ENCODE measurements at places on chromosomes 4 and X.

DNA sequence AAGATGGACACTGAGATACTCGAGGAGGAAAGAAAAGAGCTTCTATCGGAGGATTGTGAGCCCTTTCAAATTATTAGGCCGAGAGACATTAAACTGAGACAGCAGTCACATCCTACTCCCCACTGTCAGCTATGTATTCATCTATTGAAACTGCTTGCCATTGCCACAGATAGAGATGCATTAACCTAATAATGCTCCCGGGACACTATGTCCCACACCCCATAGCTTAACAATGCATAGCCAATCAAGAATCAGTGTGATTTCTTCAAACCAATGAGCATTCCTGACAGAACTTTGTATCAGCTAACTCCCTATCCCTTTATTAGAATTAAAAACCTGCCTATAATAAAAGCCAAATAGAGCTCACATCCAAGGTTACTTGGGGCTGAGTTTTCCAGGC, 118.1 kb upstream of the NEIL3 start:
- no peak for DNase-seq

DNA sequence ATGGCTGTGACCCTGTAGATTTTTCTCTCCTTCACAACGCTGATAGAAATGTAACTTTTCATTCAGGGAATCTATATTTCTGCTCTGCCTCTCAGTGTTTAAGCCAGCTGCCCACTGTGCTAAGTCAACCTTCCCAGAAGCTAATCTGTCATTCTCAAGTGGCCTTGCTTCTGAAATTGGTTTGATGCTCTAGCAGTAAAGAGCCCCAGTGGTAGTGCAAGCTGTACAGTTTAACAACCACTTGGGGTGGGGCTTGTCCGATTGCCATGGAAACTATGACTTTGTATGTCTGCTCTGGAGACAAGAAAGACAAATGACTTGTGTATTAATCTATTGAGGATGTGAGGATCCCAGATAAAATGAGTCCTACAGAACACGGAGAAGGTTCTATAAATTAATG, 620.9 kb upstream of the GALNT7 start:
- no peak for DNase-seq

DNA sequence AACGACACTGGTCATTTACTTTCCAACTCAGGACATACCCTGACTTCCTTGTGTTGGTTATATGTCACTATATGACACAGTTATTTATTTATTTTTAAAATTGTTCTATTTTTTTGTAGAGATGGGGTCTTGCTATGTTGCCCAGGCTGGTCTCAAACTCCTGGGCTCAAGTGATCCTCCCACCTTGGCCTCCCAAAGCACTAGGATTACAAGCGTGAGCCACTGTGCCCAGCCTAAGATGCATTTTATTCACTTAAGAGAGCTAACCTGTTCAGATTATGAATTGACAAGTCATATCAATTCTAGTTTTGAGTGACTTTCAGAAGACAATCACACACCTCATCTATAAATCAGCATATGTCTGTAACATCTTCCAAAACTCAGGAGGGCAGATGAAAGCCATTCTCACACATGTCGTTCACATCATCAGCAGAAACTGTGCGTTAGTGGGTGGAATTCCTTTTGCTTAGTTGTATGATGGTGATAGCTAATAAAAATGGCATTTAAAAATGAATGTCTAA, 9.4 kb upstream of the RHOH start:
- no peak for DNase-seq

DNA sequence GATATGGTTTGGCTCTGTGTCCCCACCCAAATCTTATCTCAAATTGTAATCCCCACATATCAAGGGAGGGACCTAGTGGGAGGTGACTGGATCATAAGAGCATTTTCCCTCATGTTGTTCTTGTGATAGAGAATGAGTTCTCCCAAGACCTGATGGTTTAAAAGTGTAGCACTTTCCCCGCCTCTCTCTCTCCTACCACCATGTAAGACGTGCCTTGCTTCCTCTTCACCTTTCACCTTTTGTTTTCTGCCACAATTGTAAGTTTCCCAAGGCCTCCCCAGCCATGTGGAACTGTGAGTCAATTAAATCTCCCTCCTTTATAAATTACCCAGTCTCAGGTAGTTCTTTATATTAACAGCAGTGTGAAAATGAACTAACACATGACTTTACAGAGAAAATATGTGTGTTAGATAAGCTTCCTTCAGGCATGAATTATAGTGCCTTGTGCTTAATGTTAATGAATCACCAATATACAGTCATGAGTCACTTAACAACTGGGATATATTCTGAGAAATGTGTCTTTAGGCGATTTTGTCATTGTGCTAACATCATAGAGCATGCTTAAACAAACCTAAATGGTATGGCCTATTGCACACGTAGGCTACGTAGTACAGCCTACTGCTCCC, 37.9 kb downstream of the PDGFC start:
- DNase-seq: no peak

DNA sequence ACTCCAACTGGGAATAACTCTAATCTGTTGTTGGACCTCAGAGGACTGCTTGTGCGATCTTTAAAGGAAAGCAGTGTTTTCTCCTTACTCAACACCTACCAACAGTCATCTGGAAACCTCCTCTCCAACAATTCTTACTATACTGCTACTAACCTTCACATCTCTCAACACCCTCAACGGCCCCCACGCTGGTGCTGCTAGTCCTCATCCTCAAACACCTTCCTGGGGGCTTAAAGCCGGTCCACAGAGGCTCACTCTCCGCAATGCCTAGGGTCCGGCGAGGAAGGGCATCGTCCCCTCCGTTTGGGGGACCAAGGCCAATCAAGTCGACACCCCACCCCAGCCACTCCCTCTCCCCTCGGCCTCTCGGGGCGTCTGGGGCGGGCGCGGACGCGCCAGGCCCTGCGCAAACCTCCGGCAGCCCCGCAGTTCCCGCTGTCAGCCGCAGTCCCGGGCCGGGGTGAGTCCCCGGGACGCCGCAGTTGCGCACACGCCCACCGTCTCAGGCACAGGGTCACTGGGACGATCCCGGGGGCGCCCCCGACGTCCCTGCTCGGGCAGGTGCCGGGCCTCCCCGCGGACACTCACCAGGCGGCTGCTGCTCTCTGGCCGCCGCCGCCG, 418 bp downstream of the TAB3 start:
- no peak for DNase-seq

DNA sequence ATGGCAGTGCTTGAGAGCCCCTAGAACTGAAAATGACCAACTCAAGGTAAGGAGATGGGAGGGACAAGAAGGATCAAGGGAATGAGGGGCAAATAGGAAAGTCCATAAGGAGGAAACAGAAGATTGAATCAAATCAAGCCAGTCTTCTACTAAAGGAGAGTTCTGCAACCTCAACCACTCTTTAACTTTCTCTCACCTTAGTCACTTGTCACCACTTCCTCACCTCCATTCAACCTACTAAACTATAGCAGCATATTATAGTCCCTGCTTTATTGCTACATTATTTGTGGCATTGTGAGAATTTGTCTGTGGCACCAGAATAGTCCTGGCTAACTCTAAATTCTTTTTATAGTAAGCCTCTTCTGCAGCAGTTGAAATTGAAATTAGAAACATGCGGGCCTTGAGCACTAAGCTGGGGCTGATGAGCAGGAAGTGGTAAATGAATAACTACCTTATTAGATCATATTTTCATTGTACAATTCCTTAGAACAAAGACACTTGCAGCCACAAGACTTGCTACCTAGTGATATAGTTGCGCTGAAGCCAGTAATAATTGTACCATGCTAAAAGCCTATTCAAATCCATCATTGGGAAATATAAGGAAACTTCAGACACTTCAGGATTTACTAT, 336.9 kb downstream of the ZNF674 start:
- no peak for DNase-seq

GRCh38 chrX:153471663-153472280, 1.4 kb upstream of the HAUS7 start:
- no peak for DNase-seq

GRCh38 chrX:64206556-64207162, 1.2 kb upstream of the AMER1 start:
- no peak for DNase-seq

- no peak for DNase-seq
These were observed 1.9 kb downstream of the LGI2 start for GRCh38 chr4:25028851-25029250.

DNA sequence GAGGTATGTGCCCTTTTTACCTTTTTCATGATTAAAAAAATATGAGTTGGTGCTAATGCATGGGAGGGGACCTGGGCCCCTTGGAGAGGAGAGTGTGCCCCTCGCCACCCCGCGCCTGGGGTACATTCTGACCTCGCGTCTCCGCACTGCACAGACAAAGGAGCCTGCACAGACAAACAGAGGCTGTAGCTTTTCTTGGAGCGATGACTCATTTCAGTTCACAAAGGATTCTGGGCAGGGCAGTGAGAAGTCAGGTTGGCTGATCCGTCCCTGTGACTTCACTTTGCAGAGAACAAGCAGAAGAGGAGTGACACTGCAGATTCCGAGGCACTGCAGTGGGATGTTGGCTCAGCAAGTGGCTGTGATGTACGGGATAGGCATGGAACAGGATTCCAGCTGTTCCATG, 82.9 kb downstream of the STOX2 start:
- no peak for DNase-seq

DNA sequence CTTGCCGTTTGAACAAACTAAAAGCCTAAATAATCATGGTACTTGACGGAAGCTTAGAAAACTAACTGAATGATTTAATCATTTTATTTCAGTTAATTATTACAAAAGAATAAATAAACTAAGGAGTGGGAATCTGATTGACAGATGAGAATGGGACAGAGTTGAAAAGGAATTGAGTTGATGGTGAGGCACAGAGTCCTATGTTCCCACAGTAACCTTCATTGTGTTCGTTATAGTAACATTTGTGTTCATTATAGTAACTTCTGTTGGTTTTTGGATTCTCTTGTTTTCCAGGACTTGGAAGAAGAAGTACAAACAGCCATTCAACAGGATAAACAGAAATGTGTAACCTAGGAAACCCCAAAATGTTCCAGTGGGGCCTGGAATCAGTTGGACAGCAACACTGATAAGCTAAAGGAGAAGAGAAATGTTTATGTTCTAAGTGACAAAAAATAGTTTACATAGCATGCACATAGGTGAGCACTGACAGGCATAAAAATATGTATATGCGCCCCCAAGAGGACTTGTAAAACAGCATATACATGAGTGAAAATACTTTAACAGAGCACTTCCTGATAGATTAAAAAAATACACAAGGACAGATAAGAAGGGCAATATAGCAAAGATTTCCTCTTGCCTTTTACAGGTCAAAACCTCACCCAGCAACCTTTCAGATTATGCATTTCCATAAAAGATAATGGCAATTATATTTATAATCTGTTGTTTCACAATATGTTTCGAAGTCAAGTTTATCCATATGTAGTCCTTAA, 218.6 kb upstream of the HTR2C start:
- DNase-seq: no peak

GRCh38 chr4:13261486-13262257, 222.5 kb downstream of the RAB28 start:
- DNase-seq: no peak

- DNase-seq: no peak
These were observed 66.7 kb upstream of the MTNR1A start for GRCh38 chr4:186621959-186622553.

GRCh38 chr4:172809319-172809718, 359.3 kb upstream of the GALNT7 start:
- no peak for DNase-seq

DNA sequence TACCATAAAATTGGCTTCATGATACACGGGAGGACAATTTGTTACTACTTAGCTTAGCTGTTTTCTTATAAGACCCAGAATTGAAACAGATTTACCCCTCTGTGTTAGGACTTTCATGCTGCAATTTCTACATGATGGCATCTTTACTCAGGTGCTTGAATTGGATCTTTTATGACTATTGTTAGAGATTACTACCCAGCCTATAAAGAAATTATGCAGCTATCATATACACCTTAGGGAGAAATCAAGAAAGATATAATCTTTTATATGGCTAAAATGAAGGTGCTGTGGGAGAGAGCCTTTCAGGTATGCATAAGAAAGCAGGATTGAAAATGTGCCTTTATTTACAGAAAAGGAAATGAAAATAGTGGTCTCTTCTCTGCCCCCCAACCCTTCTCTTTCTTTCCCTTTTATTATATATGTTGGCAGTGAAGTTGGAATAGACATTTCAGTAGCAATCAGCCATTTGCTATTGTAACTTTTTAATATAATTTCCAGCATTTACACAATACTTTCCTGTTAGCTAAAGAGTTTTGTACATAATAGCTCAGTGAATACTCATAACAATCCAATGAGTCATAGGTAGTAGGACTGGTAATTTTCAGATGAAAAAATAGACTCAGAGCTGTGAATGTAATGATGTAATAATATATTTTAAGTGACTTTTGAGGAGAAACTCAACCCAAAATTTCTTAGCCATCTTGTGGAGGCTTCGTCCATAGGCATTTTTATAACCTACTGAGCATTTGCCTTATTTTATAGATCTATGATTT, 311.8 kb downstream of the ADGRL3 start:
- no peak for DNase-seq

DNA sequence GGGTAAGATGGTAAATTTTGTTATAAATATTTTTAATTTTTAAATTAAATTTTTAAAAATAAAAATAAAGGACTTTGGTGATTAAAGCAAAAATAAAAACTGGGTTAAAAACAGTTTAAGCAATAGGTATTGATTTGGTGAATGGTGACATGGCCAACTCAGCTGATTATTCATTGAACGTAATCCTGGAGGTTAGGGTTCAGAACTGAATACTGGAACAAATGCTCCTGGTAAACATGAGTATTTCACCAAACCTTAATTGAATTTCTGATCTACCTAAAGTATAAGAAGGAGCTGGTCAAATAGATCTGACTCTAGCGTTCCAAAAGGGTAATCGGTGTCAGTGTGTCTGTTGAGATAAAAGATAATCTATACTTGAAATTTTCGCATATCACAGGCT, 141.8 kb downstream of the SHROOM3 start:
- DNase-seq: no peak

- no peak for DNase-seq
These were observed 604.6 kb upstream of the FAM241A start for GRCh38 chr4:111540671-111541070.

DNA sequence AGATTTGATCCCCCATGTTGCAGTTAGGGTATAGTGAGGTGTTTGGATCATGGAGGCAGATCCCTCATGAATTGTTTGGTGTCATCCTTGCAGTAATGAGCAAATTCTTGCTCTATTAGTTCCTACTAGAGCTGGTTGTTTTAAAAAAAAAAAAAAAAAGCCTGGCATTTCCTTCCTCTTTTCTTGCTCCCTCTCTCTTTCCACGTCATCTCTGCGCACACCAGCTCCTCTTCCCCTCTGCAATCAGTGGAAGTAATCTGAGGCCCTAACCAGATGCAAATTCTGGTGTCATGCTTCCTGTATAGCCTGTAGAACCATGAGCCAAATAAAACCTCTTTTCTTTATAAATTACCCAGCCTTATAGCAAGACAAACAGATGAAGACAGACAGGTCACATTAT, 24.5 kb downstream of the WDR17 start:
- no peak for DNase-seq
